ENCODE measurements at places on chromosomes 16 and 17. TPM values are rescaled to one million over a fixed set of nuclear protein-coding genes. Genes with fewer than 3 reads are reported as not detected.
A peak's percentile ranks its signal among the peaks of the same experiment; 100 is the strongest.

GRCh38 chr17:76626442-76626841, 17.1 kb downstream of the ST6GALNAC1 start:
- no peak overlapping the region for H3K27ac ChIP-seq
- H3K27me3 ChIP-seq: peaks cover 8% of the 10 kb centered on the region
- no peaks in the 10 kb centered on the region for H3K4me1 ChIP-seq
- peaks cover 3% of the 10 kb centered on the region for H3K36me3 ChIP-seq
- no peak for DNase-seq

GRCh38 chr17:17628388-17629008, 37.0 kb upstream of the PEMT start:
- H3K27ac ChIP-seq: peak overlapping the region; percentile 76
- peak; percentile 27 for DNase-seq
- H3K36me3 ChIP-seq: no peaks in the 10 kb centered on the region

MILR1 gene
- total RNA-seq: 0.76 TPM

DNA sequence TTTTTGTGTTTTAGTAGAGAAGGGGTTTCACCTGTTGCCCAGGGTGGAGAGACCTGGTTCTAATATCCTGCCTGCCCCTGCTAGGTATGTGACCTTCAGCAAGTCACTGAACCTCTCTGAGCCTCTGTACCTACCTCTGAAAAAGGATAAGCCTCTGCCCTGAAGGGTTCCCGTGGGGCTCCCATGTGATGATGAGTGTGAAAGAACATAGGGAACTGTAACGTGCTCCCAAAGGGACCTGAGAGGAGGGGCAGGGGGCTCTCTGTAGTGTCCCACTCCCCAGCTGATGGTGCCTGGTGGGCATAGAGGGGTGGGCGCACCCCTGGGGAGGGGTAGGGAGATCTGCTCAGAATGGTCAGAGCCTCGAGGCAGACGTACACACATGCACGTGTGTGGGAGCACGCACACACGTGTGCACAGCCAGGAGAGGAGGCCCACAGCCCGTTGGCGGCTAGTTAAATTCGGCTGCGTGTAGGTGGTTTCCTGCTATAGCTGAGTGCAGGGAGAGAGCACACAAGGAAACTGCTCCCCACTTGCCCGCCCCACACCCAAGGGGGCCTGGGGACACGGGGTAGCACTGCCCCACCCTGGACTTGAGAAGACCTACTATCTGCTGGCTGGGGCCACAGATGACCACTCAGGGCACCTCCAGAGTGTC, 6.7 kb downstream of the KCNH4 start:
- H3K4me1 ChIP-seq: peaks cover 11% of the 10 kb centered on the region
- H3K4me3 ChIP-seq: no peak overlapping the region
- no peak overlapping the region for H3K27ac ChIP-seq
- H3K36me3 ChIP-seq: no peaks in the 10 kb centered on the region
- no peak for DNase-seq

GRCh38 chr17:68542698-68543463, 30.7 kb downstream of the PRKAR1A start:
- no peak for DNase-seq
- no peaks in the 10 kb centered on the region for H3K4me1 ChIP-seq
- no peak overlapping the region for H3K4me3 ChIP-seq
- peaks cover 7% of the 10 kb centered on the region for H3K36me3 ChIP-seq
- H3K27me3 ChIP-seq: no peaks in the 10 kb centered on the region
- H3K27ac ChIP-seq: no peak overlapping the region

GPR139 gene
- total RNA-seq: not detected
